Endothelial cell (in vitro differentiated cells): ENCODE measurements at places on chromosomes 5 and 9.

GRCh38 chr5:334903-335739 lies 13.6 kb downstream of the AHRR start:
- no peak overlapping the region for H3K27ac ChIP-seq
- H3K4me3 ChIP-seq, result no peak overlapping the region
- H3K36me3 ChIP-seq, result no peaks in the 10 kb centered on the region
- DNase-seq, result no peak
- H3K4me1 ChIP-seq, result peaks cover 39% of the 10 kb centered on the region

DNA sequence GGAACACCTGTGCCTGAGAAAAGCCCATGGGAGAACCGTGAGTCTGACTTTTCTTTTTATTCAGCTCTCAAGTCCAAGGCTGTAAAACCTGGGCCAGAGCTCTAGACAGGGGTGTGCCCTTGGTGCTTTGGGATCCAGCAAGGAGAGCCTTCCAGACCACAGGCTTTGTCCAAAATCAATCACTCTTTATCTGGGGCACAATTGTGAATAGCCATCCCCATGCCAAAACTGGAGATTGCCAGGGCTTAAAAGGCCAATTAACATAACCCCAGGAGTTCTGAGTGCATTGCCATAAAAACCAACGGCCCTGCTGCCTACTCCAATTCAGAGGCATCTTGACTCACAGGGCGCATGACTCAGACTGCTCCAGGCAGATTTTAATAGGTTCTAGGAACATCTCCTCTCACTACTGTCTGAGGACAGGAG lies 391.8 kb downstream of the ARHGEF28 start:
- H3K36me3 ChIP-seq, result no peaks in the 10 kb centered on the region
- no peak for DNase-seq
- H3K4me3 ChIP-seq, result no peak overlapping the region
- H3K27me3 ChIP-seq, result peaks cover 5% of the 10 kb centered on the region
- no peaks in the 10 kb centered on the region for H3K4me1 ChIP-seq

- no peak overlapping the region for H3K27ac ChIP-seq
- no peak for DNase-seq
- H3K27me3 ChIP-seq, result no peaks in the 10 kb centered on the region
- H3K4me3 ChIP-seq, result no peak overlapping the region
Measured at GRCh38 chr5:109155625-109156024, 254.1 kb downstream of the PJA2 start.

- H3K27ac ChIP-seq, result no peak overlapping the region
- no peak for DNase-seq
- no peaks in the 10 kb centered on the region for H3K36me3 ChIP-seq
- H3K4me1 ChIP-seq, result no peaks in the 10 kb centered on the region
Measured at GRCh38 chr9:106675780-106676179, 187.2 kb upstream of the ZNF462 start.

- peaks cover 3% of the 10 kb centered on the region for H3K4me1 ChIP-seq
- H3K27me3 ChIP-seq, result peaks cover 1% of the 10 kb centered on the region
- H3K27ac ChIP-seq, result no peak overlapping the region
- H3K36me3 ChIP-seq, result no peaks in the 10 kb centered on the region
- DNase-seq, result no peak
- H3K4me3 ChIP-seq, result no peak overlapping the region
Measured at GRCh38 chr5:95261437-95262175, 23.3 kb downstream of the MCTP1 start.

- H3K36me3 ChIP-seq, result peaks cover 60% of the 10 kb centered on the region
- H3K4me1 ChIP-seq, result peaks cover 74% of the 10 kb centered on the region
Measured at GRCh38 chr5:149302641-149303040, 31.0 kb downstream of the AFAP1L1 start.

- H3K36me3 ChIP-seq, result no peaks in the 10 kb centered on the region
- H3K4me3 ChIP-seq, result no peak overlapping the region
- H3K27ac ChIP-seq, result no peak overlapping the region
- no peaks in the 10 kb centered on the region for H3K27me3 ChIP-seq
Measured at GRCh38 chr5:111165058-111165457, 59.1 kb upstream of the CAMK4 start.

GRCh38 chr9:18237776-18238175 lies 236.2 kb upstream of the ADAMTSL1 start:
- H3K27me3 ChIP-seq, result no peaks in the 10 kb centered on the region
- no peak overlapping the region for H3K4me3 ChIP-seq
- no peaks in the 10 kb centered on the region for H3K36me3 ChIP-seq
- no peak for DNase-seq
- no peak overlapping the region for H3K27ac ChIP-seq

DNA sequence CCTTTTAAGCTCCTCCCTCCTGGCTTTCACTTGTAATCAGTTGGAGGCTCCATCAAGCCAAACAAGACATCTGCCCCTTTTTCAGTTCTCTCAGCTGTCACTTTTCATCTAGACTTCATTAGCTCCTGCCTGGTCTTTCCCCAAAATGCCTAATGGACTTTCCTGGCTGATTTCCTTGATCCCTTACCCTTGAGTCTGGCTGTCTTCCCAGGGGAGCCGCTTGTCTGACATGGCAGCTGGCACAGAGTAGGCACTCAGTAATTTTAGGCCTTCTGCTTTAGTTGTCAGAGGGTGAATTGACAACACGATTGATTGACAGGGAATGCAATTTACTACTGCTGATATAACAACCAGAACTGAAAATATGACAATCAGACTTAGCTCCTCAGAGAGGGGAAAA lies 2.1 kb downstream of the C9orf153 start:
- H3K36me3 ChIP-seq, result peaks cover 10% of the 10 kb centered on the region
- peaks cover 14% of the 10 kb centered on the region for H3K4me1 ChIP-seq
- H3K4me3 ChIP-seq, result no peak overlapping the region
- H3K27ac ChIP-seq, result no peak overlapping the region
- no peak for DNase-seq

- peaks cover 2% of the 10 kb centered on the region for H3K27me3 ChIP-seq
- H3K4me3 ChIP-seq, result no peak overlapping the region
- no peak for DNase-seq
- H3K27ac ChIP-seq, result no peak overlapping the region
- H3K4me1 ChIP-seq, result peaks cover 32% of the 10 kb centered on the region
Measured at GRCh38 chr9:123089790-123090189, 56.3 kb downstream of the GPR21 start.

- no peak overlapping the region for H3K4me3 ChIP-seq
- DNase-seq, result peak; percentile 83
- H3K27ac ChIP-seq, result no peak overlapping the region
- peaks cover 10% of the 10 kb centered on the region for H3K36me3 ChIP-seq
- H3K4me1 ChIP-seq, result peaks cover 3% of the 10 kb centered on the region
- H3K27me3 ChIP-seq, result peaks cover 11% of the 10 kb centered on the region
Measured at GRCh38 chr9:133782157-133783130, 44.3 kb upstream of the SARDH start.

GRCh38 chr9:35790385-35791296 lies 750 bp upstream of the NPR2 start:
- DNase-seq, result peak; percentile 72
- peaks cover 14% of the 10 kb centered on the region for H3K27me3 ChIP-seq
- peaks cover 37% of the 10 kb centered on the region for H3K4me1 ChIP-seq
- peak overlapping the region; percentile 86 for H3K4me3 ChIP-seq

DNA sequence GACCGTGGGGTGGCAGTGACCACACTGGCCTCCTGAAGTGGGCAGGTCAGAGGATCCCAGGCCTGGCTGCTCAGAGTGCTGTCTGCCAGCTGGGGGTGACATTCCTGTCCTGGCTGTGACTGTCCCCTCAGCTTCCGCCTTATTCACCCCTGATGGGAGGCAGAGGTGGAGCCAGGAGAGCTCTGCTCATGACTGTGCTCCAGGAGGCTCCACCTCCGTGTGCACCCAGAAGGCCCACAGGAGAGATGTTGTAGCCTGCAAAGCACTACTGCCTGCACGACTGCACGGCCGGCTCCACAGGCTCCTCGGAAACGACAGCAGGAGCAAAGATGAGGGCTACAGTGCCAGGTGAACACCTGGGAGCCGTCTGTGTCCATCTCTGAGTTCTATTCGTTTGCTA lies 60.9 kb downstream of the ROPN1L start:
- no peak overlapping the region for H3K27ac ChIP-seq
- no peak overlapping the region for H3K4me3 ChIP-seq
- no peak for DNase-seq
- H3K4me1 ChIP-seq, result no peaks in the 10 kb centered on the region
- H3K36me3 ChIP-seq, result no peaks in the 10 kb centered on the region

DNA sequence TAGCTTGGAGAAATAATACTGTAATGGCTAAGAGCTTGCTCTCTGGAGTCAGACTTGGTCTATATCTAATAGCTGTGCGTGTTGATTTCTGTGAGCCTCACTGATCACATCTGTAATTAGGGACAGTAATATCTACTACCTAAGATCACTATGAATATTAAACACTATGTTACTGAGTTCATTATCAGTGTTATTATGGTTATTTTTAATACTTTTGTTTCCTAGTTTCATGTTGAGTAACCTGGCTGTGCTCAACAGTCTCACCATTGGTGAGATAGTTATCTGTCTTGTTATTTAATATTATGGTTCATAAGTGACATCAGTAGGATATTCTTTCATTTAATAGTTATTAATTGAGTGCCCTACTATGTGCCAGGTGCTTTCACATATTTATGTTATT lies 22.4 kb upstream of the CAVIN4 start:
- no peak overlapping the region for H3K4me3 ChIP-seq
- no peak for DNase-seq
- no peak overlapping the region for H3K27ac ChIP-seq
- H3K27me3 ChIP-seq, result peaks cover 2% of the 10 kb centered on the region

DNA sequence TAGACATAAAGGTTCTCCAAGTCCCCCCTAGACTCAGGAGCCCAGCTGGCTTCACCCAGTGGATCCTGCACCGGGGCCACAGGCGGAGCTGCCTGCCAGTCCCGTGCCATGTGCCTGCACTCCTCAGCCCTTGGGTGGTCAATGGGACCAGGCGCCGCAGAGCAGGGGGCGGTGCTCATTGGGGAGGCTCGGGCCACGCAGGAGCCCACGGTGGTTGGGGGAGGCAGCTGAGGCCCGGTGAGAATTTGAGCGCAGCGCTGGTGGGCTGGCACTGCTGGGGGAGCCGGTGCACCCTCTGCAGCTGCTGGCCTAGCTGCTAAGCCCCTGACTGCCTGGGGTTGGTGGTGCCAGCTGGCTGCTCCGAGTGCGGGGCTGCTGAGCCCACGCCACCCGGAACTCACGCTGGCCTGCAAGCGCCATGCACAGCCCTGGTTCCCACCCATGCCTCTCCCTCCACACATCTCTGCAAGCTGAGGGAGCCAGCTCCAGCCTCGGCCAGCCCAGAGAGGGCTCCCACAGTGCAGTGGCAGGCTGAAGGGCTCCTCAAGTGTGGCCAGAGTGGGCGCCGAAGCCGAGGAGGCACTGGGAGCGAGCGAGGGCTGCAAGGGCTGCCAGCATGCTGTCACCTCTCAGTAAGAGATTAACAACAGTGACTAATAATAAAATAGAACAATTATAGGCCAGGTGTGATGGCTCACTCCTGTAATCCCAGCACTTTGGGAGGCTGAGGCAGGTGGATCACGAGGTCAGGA lies 65.9 kb downstream of the SPATA31D1 start:
- DNase-seq, result no peak
- H3K4me3 ChIP-seq, result no peak overlapping the region
- peaks cover 6% of the 10 kb centered on the region for H3K27me3 ChIP-seq
- no peaks in the 10 kb centered on the region for H3K4me1 ChIP-seq

DNA sequence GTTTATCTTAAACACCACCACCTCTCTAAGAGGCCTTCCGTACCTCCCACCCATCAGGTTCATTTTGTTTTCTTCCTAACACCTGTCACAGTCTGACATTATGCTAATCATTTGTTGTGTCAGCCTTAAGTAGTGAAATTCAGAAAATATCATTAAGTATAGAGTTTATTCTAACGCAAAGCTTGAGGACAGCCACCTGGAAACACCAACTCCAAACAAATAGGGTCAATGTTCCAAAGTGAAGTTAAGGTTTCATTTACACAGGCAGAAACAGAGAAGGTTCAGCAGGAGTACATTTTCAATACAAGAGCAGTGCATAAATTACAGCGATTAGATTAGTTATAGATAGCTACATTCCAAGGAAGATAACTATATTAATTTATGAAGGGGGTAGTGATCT lies 1.3 kb upstream of the SMC5 start:
- peaks cover 10% of the 10 kb centered on the region for H3K27me3 ChIP-seq
- H3K4me3 ChIP-seq, result peak overlapping the region; percentile 31
- H3K4me1 ChIP-seq, result peaks cover 36% of the 10 kb centered on the region
- peaks cover 19% of the 10 kb centered on the region for H3K36me3 ChIP-seq
- DNase-seq, result no peak

DNA sequence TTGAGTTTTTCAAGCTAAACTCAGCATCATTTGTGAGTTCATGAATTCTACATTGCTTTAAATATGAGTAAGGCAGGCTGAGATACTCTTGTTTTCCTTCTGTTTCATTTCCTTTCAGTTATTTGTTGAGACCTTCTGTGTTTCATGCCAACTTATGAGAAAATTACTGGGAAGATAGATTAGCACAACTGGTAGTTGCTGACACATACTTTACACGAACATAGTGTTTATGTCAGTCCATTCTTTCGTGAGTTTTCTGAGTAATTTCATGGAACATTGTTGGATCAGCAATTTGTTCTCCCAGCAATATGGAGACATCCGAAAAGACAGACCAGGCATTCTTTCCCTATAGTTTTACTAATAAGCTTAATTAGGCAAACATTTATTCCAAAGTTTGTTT lies 102.0 kb upstream of the SMC5 start:
- no peaks in the 10 kb centered on the region for H3K4me1 ChIP-seq
- no peak overlapping the region for H3K27ac ChIP-seq
- H3K36me3 ChIP-seq, result no peaks in the 10 kb centered on the region
- no peak for DNase-seq

DNA sequence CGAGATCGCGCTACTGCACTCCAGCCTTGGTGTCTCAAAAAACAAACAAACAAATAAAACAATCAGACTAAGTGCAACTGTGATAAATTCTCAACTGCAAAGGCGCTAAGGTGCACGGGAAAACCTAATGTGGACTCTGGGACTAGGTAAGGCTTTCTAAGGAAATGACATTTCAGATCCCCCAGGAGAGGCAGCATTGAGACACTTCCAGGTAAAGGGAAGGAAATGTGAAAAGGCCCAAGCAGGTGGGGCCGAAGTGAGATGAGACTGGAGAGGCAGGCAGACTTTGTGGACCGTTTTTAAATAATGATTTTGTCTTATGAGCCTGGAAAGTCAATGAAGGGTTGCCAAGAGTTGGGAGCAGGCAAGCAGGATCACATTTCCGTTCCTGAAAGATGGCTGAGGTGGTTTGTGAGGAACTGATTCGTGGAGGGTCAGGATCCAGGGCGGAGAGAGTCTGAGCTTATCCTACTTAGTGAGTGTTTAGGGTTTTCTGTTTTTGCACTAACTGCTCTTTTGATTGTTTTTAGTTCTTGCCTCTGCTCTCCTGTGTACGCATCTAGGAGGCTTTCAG lies 2.0 kb upstream of the APBA1 start:
- H3K4me1 ChIP-seq, result peaks cover 24% of the 10 kb centered on the region
- H3K36me3 ChIP-seq, result peaks cover 4% of the 10 kb centered on the region
- H3K27me3 ChIP-seq, result peaks cover 5% of the 10 kb centered on the region
- H3K27ac ChIP-seq, result no peak overlapping the region
